Left renal pelvis (tissue), 4 donors: ENCODE measurements at places on chromosomes 11 and 22. TPM values are rescaled to one million over a fixed set of nuclear protein-coding genes. Genes with fewer than 3 reads are reported as not detected.

Gene MS4A1
- 2.4 TPM for polyA plus RNA-seq

Gene UBQLN3
- polyA plus RNA-seq = not detected

Gene TNNT3
- polyA plus RNA-seq = 12.4 TPM

DNA sequence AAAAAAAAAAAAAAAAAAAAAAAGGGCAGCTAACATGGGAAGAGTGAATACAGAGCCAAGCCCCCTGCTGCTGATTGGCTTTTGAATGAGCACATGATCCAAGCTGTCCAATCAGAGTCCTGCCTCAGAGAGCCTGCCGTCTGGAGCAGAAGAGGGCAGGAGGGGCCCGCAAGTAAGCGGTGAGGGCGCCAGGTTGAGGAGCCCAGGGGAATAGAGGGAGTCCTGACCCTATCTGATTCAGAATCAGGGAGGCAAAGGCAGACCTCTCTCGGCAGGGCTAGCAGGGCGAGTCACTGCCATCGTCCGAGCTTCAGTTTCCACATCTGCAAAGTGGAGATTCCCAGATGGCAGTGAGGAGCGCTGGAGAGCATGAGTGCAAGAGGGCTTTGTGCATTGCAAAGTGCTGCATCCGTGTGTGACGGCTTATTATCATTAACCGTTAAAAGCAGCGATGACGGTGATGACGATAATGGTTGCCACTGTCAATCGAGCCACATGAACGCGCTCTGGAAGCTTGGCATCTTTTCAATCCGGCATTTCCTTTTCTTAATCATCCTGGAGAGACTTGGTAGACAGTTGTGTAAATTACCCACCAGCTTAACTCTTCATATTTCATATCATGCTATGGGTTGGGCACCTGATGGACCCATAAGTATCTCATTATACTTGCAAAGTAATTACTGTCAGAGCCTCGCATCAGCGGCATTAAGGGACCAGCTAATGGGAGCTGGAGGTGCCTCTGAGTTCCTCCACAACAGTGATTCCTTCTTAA lies 68.6 kb upstream of the ATXN10 start:
- DNase-seq = no peak

DNA sequence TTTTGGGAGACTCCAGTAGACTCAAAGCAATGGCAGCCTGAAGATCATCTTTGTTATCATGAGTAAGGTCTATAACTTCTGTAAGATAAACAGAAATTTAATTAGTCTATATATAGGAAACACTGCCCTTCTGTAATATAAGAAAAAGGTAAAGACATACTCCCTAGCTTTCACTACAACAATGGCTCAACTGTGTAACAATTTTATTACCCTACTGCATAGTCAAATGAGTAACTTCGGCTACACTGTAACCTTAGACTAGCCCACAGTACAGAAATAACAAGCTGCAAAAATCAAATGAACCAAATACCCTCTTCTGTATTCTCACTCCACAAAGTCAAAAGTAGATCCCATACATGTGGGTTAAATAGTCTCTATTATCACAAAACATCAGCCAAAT lies 33.7 kb downstream of the USP28 start:
- DNase-seq = no peak

Gene KRTAP5-2
- polyA plus RNA-seq = not detected

DNA sequence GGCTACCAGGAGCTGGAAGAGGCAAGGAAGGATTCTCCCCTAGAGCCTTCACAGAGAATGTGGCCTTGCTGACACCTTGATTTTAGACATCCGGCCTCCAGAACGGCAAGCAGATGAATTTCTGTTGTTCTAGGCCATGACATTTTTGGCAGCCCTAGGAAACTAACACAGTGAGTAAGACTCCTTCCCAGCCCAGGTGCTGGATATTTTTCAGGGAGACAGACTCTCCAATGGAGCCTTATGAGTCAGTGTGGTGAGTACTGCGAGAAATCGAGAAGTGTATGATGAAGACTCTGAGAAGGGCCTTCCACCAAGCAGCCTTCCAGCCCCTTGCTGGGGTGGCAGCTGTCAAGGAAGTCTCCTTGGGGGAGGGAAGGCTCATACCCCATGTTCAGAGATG lies 114.4 kb downstream of the OSBP2 start:
- no peak for DNase-seq

- DNase-seq = peak; percentile 47
Measured at GRCh38 chr11:77187776-77188632, 60.0 kb downstream of the MYO7A start.

GRCh38 chr11:76579752-76580151 lies 90.8 kb downstream of the LRRC32 start:
- no peak for DNase-seq

- DNase-seq = no peak
Measured at GRCh38 chr11:64263947-64264317, 12.6 kb downstream of the PLCB3 start.

Gene BRSK2
- 0.82 TPM for polyA plus RNA-seq

DNA sequence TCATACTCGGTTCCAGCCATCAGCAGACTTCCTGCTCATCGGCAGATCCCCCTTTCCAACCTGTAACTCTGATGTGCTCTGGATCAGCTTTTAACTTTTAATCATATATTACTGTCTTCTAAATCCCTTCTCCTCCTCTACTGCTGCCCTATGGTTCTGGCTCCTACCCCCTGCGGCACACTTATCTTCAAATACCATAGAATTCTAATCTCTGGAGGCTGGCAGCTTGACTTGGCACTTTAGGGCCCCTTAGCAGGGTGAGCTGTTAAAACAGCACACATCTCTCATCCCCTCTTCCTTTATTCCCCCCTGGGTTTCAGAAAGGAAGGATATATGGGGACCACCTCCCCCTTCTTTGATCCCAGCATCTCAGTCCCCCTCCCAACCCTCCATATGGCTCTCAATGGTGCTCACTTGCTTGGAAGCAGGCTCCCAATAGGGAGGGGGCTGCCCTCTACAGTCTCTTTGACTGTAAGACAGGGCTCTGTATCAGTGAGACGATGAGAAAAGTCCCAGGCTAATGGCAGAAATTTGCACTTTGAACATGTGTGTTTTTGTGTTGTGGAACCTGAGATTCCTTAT lies 4.4 kb upstream of the CNTF start:
- no peak for DNase-seq

DNA sequence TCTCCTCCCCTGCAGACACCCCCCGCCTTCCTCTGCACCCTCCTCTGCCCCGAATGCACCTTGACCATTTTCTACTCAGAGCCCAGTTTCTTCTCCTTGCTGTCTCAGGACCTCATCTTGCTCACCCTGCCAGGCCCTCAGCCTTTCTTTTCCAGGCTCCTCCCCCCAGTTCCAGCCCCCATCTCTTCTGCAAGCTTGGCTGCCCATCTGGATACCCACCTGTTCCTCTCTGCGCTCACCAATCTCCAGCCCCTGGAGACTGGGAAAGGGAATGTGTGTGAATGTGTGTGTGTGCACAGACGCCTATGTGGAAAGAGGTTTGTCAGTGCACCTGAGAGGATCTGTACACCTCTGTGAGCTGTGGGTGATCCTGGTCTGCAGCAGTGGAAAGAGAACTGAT lies 36.4 kb downstream of the SLC22A12 start:
- DNase-seq = no peak

Gene OR8G1
- polyA plus RNA-seq = not detected

GRCh38 chr11:59173080-59173963 lies 1.4 kb downstream of the DTX4 start:
- DNase-seq = no peak
